ENCODE measurements at places on chromosomes 11 and 22.

- peaks cover 35% of the 10 kb centered on the region for H3K4me1 ChIP-seq
- peaks cover 8% of the 10 kb centered on the region for H3K36me3 ChIP-seq
- peak overlapping the region; percentile 70 for H3K4me3 ChIP-seq
- DNase-seq = peak; percentile 91
- peak overlapping the region; percentile 85 for H3K27ac ChIP-seq
These were observed 39.6 kb downstream of the NUMA1 start for GRCh38 chr11:72040491-72041363.

DNA sequence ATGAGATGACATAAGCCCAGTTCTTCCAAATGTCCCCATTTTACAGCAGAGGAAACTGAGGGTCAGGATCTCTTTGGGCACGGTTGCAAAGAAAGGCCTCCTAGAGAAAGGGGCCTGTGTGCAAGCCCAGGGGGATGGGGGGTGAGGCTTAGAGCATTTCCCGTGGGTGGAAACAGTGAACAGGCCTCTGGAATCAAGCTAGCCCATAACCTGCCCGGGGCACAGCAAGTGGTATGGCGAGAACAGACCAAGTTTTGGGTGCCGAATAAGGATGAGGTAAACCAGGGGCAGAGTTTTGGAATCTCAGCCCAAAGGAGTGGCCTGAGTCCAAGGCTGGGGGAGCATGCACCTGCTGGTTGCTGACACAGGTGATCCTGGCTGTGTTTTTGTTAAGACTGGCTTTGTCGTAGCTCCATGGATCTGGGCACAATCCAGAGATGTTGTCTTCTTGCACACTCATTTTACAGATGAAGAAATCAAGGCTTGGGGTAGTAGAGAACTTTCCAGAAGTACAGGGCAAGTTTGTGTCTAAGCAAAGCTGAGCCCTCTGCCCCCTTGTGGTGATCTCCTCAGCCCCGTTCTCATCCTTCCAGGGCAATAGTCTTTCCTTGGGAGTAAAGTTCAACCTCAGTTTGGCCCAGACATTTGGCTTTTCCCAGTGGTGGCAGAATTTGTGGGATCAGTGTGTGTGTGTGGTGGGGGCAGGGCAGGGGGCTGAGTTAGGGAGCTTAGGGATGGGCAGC lies 53.5 kb upstream of the MYEOV start:
- no peaks in the 10 kb centered on the region for H3K4me1 ChIP-seq
- no peaks in the 10 kb centered on the region for H3K27me3 ChIP-seq
- DNase-seq = no peak
- H3K27ac ChIP-seq = no peak overlapping the region
- H3K4me3 ChIP-seq = no peak overlapping the region

- H3K4me3 ChIP-seq = no peak overlapping the region
- no peaks in the 10 kb centered on the region for H3K4me1 ChIP-seq
- H3K36me3 ChIP-seq = no peaks in the 10 kb centered on the region
- H3K27ac ChIP-seq = no peak overlapping the region
These were observed 56.8 kb downstream of the CD6 start for GRCh38 chr11:61028135-61028729.

DNA sequence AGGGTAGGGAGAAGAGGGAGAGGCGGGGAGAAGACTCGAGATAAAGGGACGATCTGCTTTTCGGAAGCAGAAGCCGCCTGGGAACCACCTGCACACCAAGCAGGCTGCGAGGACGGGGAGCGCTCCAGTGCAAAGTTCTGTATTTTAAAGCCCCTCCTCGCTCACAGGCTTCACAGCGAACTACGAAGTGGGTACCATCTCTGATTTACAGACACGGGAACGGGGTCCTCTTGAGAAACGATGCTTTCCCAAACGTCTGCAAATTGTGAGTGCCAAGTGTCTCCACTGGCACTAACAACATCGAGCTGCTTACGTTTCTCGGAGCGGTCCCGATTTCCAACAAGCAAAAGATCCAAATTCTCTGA lies 700 bp upstream of the STX3 start:
- H3K36me3 ChIP-seq = no peaks in the 10 kb centered on the region
- H3K27ac ChIP-seq = no peak overlapping the region
- H3K27me3 ChIP-seq = no peaks in the 10 kb centered on the region
- peak; percentile 14 for DNase-seq
- peaks cover 6% of the 10 kb centered on the region for H3K4me1 ChIP-seq

GRCh38 chr11:1059759-1060158 lies 14.9 kb upstream of the MUC2 start:
- no peak for DNase-seq
- H3K27me3 ChIP-seq = 0 out of 2 replicates have a peak, but pooled peaks cover under 1% of the 10 kb centered on the region
- H3K4me1 ChIP-seq = no peaks in the 10 kb centered on the region

Measured in SJCRH30 (cell line).